ENCODE measurements at places on chromosomes 7 and 10.

DNA sequence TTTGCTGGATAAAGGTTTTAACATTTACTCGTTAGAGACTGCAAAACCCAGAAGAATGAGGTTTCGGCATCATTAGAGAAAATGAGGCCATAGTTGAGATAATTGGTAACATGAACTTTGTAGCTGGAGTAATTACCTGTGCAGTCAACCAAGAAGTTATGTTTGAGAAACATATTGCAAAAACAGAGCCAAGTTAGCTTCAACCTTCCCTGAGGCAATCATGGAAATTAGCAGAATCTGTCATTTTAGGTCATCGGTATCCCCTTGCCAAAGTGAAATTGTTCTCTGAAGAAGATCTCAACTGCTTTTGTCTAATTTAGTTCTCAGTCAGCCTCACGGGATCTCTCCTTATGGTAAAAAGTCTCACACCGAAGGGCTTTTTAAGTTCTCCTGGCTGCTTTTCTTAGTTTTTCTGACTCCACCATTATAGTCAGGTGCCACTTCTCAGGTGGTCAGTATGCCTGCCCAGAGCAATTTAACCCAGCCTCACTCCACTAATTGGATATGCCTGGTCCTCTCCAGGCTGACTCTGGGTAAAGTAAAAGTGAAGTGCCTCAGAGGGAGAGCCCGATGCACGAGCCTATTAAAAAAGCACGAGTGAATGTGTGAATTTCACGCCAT, 52.5 kb downstream of the NRCAM start:
- DNase-seq = no peak

GRCh38 chr10:86169066-86169465, 197.5 kb downstream of the GRID1 start:
- no peak for DNase-seq

- DNase-seq = no peak
Observed at GRCh38 chr10:85008488-85009184, 680.2 kb downstream of the CCSER2 start.

- no peak for DNase-seq
Observed at GRCh38 chr7:84196084-84196503, 1.5 kb upstream of the SEMA3A start.

- DNase-seq = no peak
Observed at GRCh38 chr7:36082910-36083309, 70.1 kb upstream of the EEPD1 start.

DNA sequence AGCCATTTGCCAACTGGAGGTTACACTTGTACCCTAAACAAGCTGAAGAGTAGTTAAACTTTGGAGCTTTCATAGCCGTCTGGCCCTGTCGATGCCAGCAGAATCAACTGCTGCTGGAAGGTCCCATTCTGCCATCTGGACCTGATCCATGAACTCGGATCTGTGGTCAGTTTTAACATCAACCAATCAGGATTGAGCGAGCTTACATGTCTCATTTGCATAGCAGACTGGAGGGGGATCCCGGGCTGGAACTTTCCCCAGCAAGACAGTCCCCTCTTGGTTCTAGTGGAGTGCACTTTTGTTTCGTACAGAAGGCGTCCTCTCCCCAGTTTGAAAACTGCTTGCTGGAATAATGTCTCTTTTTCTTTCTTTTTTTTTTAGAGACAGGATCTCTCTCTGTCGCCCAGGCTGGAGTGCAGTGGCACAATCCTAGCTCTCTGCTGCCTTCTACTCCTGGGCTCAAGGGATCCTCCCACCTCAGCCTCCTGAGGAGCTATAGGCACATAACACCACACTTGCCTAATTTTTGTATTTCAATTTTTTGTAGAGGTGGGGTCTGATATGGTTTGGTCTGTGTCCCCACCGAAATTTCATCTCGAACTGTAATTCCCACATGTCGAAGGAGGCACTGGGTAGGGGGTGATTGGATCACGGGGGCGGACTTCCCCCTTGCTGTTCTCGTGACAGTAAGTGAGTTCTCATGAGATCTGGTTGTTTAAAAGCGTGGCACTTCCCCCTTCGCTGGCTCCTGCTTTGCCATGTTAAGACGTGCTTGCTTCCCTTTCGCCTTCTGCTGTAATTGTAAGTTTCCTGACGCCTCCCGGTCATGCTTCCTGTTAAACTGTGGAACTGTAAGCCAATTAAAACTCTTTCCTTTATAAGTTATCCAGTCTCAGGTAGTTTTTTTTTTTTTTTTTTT, 42.8 kb upstream of the SEPHS1 start:
- DNase-seq = no peak

DNA sequence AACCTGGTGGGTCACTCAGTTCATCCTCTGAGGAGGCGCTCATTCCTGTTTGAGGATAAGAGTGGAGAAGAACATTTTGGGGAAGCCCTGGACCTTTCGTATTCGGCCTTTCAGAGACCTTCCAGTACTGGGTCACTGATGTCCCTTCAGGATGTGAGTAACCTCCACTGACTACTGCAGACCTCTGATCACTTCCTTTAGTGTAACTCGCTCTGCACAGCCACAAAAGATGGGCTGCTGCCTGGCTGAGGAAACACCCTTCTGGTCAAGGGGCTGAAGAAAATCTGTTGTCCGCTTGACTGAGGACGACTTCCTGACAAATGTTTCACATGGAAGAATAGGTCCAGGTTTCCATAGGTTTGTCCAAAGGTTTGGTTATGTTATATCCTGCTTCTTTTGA, 15.9 kb upstream of the TBXAS1 start:
- no peak for DNase-seq

DNA sequence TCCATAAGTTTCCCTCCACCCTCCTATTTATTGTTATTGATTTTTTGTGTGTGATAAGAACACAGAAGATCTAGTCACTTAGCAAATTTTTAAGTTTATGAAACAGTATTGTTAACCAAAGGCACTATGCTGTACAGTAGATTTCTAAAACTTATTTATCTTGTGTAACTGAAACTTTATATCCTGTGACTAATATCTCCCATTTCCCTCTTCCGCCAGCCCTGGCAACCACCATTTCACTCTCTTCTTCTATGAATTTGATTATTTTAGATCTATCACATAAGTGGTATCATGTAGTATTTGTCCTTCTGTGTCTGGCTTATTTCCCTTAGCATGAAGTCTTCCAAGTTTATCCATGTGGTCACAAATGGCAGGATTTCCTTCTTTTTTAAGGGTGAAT, 144.3 kb upstream of the INHBA start:
- no peak for DNase-seq

- DNase-seq = no peak
Observed at GRCh38 chr7:158695726-158696452, 8.7 kb downstream of the NCAPG2 start.

GRCh38 chr7:83439026-83439425, 209.9 kb downstream of the SEMA3E start:
- no peak for DNase-seq

Measured in type B pancreatic cell (in vitro differentiated cells).